ENCODE measurements at places on chromosomes 16 and 17.

DNA sequence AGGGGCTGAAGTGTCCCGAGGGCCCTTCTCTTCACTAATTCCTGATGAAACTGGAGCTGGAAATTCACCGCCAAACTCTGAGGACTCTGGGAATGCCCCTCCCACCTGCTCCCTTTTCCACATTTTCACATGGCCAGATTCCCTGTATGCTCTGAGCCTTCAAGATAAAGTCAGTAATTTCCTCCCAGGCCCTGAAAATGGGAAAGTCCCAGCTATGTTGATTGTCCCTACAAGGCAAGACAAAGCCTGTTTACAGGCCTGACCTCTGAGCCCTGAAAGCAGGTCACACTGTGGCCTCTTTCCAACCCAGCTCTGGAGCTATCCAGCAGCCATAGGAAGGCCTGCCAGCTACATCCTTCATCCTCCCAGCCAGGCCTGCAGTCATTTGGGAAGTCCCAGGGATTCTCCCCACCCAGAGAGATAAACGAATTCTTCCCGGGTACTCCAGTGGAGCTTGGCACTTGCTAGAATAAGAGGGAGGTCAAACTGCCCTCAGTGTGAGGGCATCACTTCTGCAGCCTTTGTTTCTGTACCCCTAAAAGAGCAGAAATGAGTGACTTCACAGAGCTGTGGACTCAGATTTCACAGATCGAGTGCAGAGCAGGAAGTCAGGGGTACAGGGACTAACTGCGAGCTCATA lies 19.6 kb upstream of the CCL2 start:
- no peak for DNase-seq

DNA sequence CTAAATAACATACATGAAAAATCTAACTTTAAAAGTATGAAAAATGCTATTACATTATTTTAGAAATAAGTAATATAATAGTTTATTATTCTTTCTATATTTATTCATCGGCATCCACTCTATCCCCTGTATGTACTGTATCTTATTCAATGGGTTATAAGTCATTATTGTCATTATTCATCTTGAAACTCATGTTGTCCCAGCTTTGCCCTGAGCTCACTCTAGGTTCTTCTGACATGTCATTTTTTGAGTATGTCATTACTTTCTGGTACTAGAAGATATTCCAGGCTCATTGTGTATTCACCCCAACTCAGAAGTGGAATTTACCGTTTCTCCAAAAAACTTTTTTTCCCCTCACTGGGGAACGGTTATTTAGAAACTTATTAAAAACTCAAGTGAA lies 53.0 kb upstream of the MNT start:
- DNase-seq, result no peak

DNA sequence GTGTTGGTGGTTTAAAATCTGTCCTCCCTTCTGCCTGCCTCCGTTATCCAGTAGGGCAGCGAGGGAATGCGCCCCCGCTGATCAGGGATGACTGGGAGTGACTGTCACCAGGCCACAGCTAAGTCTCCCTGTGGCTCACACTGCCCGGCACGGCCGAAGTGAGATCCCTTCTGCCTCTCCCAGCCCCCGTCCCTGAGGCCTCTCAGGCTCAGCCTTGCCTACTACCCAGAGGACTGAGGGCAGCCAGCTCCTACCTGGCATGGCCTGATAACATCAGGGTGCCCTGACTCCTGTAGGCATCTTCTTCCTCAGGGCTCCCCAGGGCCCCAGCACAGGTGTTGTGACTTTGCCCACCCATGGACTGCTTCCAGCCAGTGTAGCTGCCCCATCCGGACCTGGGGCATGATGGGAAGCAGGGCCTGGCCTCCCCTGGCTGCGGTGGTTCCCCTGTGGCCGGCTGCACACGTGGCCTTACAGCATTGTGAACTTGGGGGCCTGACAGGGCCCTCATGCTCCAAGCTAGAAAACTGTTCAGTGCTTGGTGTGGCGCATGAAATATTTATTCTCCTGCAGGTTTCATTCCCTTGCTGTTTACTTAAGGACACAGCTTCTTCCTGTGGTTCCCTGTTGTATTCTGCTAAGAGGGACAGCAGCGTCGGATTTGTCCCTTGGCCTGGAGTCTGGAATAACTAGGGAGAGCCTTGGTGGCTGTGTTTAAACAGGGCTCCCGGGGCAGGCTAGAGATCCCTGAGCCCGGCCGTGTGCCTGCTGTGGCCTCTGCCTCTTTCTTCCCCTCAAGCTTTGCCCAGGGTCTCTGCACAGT lies 30.0 kb downstream of the GINS2 start:
- DNase-seq, result no peak

DNA sequence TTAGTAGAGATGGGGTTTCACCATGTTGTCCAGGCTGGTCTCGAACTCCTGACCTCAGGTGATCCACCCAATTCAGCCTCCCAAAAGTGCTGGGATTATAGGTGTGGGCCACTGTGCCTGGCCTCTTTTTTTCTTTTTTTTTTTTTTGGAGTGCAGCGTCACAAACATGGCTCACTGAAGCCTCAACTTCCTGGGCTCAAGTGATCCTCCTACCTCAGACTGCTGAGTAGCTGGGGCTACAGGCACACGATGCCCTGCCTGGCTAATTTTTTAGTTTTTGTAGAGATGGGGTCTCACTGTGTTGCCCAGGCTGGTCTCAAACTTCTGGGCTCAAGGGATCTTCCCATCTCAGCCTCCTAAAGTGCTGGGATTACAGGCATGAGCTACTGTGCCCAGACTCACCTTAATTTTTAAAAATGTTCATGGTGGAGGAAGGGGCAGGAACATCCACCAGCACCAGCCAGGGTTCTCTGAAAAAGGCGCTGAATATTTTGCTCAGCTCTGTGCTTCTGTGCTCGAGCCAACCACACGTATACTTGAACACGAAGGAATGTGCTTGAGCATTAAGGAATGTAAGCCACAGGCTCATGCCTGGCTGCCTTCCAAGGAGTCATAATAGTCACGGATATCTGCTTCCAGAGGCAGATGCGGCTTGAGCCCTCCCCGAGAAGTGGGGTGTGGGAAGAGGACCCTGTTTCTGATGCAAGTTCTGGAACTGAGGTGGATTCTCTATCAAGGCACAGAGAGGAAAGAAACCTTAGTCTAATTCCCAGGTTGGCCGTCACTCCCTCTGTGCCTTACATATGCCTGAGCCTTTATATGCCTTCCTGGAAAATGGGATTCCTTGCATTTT lies 65.5 kb upstream of the CREBBP start:
- DNase-seq, result peak; percentile 92

DNA sequence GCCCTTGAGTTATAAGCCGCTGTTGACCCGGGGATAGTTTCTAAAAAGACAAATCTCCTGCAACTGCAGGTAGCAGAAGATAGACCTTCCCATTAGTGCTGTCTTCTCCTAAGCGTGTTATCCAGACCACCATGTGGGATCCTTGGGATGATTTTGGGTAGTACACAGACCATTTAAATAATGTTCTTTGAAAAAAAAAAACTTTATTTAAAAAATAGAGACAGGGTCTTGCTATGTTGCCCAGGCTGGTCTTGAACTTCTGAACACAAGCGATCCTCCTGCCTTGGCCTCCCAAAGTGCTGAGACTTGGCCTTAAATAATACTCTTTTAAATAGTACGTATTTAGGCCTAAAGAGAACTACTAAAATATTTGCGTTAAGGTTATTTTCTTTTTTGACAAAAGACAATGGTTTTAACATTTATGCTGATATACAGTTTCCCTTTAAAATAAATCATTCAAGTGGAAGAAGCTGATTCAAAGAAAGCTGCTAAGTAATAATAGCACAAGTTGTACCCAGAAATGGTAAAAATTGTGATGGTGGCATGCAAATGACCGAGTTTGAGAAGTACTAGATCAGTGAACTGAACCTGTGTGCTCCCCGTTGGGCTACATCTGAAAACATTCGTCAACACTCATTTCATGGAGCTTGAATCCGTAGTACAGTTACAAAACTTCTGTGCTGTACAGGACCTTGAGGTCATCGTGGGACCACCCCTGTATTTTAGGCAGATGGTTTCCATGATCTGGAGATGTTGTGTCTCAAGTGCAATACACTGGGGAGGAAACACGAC lies 24.0 kb downstream of the SMARCE1 start:
- DNase-seq, result no peak

DNA sequence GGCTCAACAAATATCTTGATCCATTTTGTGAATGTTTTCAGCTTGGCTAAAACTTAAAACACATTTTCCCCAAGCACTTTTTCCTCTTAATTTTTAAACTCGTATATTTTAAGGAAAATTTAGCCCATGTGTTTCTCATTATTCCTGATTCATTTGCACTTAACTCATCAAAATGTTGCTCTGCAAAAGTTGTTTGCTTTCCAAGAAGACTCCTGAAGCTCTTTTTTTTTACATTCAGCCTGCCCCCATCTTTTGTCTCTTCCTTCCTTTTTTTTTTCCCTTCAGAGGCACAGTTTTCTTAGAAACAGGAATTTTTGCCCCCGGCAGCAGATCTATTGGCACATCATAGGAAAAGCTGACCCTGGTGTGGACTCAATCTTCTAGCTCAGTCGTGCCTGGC lies 155.0 kb upstream of the SALL1 start:
- no peak for DNase-seq

GRCh38 chr17:41835800-41836549 lies at the start of gene NT5C3B:
NT5C3B (minus strand) TSS chr17:41836232; CDS start chr17:41836193, 39 bp downstream.
- peak; percentile 29 for DNase-seq

- DNase-seq, result no peak
These were observed 1.1 kb downstream of the ZNF23 start for GRCh38 chr16:71460941-71461340.

- no peak for DNase-seq
These were observed 5.1 kb downstream of the KRT17 start for GRCh38 chr17:41619036-41619926.

DNA sequence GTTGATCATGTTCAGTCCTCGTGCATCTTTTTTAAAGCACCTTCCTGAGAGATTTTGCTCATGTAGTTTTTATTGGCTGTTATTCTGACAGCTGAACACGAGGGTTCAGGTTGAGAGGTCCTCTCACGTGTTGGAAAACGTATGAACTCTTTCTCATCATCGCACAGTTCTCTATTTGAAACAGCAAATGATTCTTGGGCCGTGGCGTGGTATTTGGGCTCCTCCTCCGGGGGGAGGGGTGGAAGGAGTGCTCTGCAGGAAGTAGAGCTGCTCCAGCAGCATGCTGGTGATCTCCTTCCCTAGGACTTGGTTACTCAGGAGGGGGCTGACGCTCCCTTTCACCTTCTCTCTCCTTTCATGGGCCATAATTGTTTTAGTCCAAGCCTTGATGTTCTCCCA lies 70.4 kb downstream of the KSR1 start:
- DNase-seq, result no peak

- DNase-seq, result peak; percentile 71
These were observed 31.7 kb downstream of the CRISPLD2 start for GRCh38 chr16:84851192-84852127.

- no peak for DNase-seq
These were observed 706 bp downstream of the HLF start for GRCh38 chr17:55265311-55266021.

- no peak for DNase-seq
These were observed 10.6 kb upstream of the CD300A start for GRCh38 chr17:74455821-74456220.

- no peak for DNase-seq
These were observed 24.5 kb downstream of the PIK3R5 start for GRCh38 chr17:8940866-8941471.

DNA sequence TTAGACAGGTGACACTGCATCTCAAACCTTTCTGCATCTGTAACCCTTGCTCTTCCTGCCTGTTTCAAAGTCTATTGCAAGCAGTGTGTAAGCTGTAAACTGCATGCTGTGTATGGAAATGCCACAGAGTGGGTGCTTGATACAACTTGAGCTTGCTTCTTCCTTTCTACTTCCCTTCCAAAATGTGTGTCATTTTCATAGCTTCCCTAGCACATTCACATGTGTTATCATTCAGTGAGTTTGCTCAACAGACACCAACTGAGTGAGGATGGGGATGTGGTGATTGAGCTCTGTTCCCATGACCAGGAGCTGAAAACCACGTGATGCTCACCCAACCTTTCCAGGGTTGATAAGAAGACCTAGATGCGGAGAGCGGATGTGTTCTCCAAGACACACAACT lies 111.1 kb downstream of the VAT1L start:
- DNase-seq, result no peak

GRCh38 chr17:80109713-80110446 lies 8.5 kb downstream of the GAA start:
- peak; percentile 57 for DNase-seq

GRCh38 chr16:86631444-86631843 lies 53.1 kb downstream of the FOXL1 start:
- DNase-seq, result no peak

GRCh38 chr16:69270395-69270794 lies 40.8 kb upstream of the VPS4A start:
- no peak for DNase-seq

GRCh38 chr17:57160624-57161023 lies 75.6 kb downstream of the AKAP1 start:
- DNase-seq, result no peak

DNA sequence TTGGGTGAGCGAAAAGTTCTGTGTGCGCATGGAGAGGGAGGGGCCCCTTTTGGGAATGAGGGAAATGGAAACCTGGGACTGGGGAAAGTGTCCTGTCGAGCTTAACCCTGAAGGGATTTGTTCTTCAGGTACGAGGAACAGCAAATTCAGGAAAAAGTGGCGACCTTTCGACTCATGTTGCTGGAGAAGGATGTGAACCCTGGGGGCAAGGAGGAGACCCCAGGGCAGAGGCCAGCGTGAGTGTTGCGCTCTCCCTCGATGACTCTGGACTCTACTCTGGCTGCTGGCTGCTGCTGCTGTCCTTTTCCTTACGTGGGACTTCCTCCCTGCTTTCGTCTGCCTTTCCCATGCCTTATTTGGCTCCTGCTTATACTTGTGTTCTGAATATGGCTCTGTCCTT lies 4.9 kb downstream of the SRRM2 start:
- DNase-seq, result no peak

- no peak for DNase-seq
These were observed 97.6 kb upstream of the HLF start for GRCh38 chr17:55167024-55167725.

DNA sequence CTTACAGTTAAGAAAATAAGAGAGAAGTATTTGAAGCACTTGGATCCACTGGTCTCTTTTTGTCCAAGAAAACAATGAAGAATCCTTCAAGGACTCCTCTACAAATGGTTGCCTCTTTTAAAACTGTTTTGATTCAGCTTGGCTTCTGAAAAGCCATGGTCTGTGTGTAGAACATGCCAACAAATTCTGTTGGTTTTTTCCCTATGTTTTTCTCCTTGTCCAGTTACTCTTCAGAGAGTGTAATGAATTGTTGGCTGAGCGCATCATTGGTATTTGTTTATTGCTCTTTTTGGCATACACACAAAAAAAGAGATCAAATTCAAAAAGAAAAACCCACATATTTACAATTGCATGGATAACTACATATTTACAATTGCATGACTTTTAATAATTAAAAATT lies at the start of gene ABCA10:
Gene ABCA10, minus strand, starts transcription at position 249 of the 400 bp plus-strand sequence. CDS start 3,466 bp downstream, outside the sequence.
- no peak for DNase-seq

GRCh38 chr16:89155184-89155679 lies 16.3 kb upstream of the CDH15 start:
- DNase-seq, result no peak

All from DMS79 (cell line).